Fibroblast of gingiva (primary cell): ENCODE measurements at places on chromosomes 12 and 14.

DNA sequence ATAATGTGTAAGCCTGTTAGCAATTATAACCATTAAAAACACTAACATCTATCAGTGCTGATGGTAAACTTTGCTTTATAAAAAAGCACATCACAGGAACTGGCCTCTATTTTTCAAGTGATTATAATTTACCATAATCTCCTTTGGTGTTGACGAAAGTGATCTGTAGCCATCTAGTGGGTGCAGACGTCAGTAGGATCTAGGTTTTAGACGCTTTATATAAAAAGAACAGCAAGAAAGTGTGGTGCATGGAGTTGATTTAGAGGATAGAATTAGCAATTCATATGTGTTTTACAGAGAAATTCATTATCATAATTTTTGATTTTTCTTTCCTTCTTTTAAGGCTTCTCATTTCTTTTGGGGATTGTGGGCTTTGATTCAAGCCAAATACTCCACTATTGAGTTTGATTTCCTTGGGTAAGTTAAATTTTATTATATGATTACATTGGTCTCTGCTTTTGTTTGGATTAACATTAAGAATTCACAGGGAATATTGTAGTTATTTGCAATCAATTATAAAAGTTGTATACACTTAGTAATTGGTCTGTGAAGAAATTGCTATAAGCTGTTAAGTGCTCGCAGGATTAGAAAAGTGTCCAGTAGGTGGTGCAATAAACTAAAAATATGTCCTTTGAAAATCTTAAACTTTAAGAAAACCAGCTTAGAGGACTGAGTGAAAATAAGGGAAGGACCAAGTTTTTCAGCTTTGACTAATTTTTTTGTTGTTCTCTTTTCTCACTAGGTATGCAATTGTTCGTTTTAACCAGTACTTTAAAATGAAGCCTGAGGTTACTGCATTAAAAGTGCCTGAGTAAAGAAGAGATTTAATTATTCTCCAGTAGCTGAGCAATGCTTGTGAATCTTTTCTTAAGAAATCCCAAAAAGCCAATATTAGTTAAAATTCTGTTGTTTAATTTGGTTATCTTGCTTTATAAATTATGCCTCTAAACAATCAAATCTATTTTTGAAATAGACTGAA is 59.5 kb downstream of the ETNK1 start:
- peak; percentile 46 for DNase-seq

GRCh38 chr12:117309276-117309925 is 52.0 kb downstream of the NOS1 start:
- DNase-seq = no peak

DNA sequence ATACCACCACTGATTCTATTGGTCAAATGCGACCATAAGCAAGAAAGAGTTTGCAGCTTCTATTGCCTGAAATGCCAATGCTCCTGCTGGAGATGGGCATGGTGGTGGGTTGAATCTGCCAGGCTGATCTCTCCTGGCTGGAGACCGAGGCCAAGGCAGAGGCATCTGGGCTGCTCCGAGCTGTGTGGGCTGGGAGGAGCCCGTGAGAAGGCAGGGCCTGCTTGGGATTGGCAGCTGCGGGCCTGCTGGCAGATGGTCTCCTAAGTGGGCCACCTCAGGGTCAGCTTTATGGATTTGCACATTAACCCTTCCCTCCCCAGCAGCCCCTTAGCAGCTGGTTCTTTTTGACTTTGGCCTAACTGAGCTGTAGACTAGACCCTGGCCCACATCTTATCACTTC is 25.4 kb downstream of the SRRM4 start:
- no peak for DNase-seq

GRCh38 chr12:105783983-105784947 is 354.5 kb downstream of the NUAK1 start:
- no peak for DNase-seq

GRCh38 chr14:66476964-66477363 is 9.2 kb upstream of the CCDC196 start:
- peak; percentile 55 for DNase-seq
